ENCODE measurements at places on chromosomes 16 and 17.

DNA sequence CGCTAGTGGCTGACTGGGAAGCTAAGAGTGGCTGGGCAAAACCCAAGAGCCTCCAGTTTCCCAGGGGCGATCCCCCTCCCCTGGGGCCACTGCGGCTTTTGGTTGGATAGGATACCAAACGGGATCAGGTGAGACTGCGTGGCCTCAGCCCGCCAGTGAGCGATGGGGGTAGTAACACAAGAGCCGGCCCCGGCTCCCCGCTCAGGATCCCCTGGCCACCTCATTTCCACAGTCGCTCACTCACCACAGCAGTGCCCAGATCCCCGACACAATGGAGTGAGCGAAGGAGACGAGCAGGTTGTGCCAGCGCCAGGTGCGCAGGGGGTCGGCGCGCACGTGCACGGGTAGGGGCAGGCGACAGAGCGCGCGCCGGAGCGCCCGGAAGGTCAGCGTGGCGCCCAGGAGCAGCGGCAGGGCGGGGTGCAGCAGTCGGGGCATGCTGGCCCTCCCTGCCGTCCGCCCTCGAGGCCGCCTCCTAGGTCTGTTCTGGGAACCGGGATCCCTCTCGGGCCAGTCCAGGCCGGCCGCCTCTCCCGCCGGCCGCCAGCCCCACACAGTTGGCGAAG, 290 bp downstream of the TLCD1 start:
- peak; percentile 90 for DNase-seq

DNA sequence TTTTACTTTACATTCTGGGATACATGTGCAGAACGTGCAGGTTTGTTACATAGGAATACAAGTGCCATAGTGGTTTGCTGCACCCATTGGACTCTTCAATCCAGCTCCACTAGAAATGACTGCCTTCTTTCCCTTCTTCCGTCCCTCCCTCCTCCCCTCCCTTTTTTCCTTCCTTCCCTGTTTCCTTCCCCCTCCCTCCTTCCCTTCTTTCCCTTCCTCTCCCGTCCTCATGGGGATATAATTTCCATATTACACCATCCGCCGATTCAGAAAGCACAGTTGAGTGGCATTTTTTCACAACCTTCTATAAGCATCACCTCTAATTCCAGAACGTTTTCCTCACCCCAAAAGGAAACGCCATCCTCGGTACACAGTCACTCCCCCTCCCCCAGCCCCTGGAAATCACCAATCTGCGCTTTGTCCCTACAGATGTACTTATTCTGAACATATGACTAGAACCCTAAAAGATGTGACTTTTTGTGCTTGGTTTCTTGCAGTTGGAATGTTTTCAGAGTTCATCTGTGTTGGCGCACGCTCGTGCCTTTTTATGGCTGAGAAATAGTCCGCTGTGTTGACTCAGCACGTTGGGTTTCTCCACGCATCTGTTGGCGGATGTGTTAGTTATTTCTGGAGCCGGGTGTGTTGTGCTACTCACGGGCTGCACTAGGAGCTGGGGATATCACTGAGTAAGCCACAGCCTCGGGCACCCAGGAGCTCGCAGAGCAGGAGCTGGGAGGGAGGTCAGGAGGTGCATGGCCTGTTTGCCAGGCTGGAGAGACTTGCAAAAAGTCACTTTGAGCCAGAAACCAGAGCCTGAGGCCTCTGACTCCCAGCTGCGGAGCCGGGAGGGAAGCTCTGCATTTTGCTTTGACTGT, 336.4 kb downstream of the SEC14L1 start:
- DNase-seq: peak; percentile 95

GRCh38 chr17:13365331-13365730, 236.4 kb downstream of the HS3ST3A1 start:
- no peak for DNase-seq

DNA sequence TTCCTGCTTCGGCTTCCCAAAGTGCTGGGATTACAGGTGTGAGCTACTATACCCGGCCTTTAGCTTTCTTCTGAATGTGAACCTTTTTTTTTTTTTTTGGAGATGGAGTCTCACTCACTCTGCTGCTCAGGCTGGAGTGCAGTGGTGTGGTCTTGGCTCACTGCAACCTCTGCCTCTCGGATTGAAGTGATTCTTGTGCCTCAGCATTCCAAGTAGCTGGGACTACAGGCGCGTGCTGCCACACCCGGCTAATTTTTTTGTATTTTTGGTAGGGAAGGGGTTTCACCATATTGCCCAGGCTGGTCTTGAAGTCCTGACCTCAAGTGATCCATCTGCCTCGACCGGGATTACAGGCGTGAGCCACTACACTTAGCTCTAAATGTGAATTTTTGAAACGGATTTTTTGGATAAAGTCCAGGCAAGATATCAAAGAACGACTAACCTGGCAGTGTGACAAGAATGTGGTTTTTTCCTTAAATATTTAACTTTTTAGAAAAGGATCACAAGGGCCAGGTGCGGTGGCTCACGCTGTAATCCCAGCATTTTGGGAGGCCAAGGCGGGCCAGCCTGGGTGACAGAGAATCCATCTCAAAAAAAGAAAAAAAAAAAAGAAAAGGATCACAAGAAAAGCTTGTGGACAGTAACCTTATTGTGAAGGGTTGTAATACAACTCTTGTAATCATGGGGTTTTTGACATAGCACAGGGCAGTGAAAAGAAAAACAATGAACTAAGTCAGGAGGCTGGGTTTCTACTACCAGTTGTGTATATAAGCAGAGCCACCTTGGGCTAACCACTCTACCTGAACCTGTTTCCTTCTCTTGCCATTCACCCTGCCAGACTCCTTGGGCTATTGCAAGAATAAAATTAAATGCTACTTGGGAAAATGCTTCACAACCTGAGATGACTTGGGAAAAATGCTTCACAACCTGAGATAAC, 6.2 kb downstream of the BRCA1 start:
- DNase-seq: no peak

DNA sequence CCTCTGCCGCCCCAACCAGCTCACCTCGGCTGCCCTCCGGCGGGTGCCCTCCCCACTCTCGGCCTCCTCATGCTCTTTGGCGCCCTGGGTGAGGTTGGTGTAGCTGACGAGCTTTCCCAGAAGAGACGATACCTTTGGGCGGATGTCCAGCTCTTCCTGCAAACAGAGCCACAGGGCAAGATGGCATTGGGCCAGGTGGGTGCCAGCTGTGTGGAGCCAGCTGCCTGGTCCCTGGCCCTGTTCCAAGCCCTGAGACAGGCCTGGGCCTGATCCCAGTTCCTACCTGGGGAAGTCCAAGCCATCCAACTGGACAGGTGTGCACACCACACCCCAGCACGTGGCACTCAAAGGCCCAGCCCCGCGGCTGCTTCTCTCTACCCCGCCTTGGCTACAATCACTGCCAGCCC, 6.9 kb downstream of the SLC12A4 start:
- DNase-seq: peak; percentile 100

DNA sequence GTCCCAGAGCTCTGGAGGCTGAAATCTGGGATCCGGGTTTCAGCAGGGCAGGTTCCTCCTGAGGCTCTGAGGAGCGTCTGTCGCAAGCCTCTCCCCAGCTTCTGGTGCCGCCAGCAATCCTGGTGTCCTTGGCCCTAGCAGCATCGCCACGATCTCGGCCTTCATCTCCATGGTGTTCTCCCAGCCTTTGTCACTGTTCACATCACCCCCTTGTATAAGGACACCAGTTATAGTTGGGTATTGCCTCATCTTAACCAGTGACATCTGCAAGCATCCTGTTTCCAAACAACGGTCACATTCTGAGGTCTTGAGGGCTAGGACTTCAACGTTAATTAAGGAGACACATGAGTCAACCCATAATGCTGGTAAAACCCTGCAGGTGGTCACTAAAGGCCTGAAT, 2.8 kb upstream of the PPP1R27 start:
- no peak for DNase-seq

GRCh38 chr16:89505204-89506112, 2.7 kb upstream of the SPG7 start:
- peak; percentile 87 for DNase-seq

DNA sequence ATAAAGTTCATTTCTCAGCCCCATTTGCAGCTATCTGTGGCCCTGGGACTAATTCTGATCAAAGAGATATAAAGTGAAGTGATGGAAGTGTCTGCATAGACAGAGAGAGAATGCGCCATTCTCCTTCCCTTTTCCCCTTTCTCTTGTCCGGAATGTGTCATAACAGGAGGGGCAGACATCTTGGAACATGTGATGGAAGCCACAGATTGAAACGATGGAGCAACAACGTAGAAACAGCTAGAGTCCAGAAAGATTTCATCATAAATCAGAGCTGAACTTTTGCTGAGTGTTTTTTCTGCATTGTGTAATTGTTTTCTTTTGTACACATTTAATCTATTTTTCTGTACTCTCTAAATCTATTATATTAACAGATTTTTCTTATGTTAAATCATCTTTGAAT, 11.3 kb downstream of the ASGR1 start:
- no peak for DNase-seq

GRCh38 chr17:37824534-37825485, 80.0 kb upstream of the HNF1B start:
- DNase-seq: peak; percentile 76

DNA sequence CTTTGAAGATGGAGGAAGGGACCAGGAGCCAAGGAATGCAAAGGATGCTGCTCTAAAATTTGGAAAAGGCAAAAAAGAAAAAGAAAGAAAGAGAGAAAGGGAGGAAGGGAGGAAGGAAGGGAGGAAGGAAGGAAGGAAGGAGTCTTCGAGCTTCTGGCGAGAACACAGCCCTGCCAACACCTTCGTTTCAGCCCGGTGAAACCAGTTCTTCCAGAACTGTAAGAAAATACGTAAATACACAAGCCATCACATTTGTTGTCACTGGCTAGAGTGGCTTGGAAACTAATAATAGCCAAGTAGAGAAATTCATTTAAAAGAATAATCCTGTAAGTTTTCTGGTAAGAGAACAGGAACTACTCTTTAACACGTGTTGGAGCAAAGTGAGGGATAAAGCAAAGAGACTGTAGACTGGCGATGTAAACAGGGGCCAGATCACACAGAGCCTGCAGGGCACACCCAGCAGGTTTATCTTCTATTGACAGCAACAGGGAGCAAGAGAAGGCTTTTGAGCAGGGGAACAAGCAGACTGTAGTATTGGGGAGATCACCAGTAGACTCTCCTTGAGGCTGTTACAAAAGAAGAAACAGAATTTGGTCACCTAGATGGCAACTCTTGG, 188.7 kb upstream of the MPHOSPH6 start:
- no peak for DNase-seq

- no peak for DNase-seq
Measured at GRCh38 chr16:38941-39892, 14.2 kb downstream of the POLR3K start.

DNA sequence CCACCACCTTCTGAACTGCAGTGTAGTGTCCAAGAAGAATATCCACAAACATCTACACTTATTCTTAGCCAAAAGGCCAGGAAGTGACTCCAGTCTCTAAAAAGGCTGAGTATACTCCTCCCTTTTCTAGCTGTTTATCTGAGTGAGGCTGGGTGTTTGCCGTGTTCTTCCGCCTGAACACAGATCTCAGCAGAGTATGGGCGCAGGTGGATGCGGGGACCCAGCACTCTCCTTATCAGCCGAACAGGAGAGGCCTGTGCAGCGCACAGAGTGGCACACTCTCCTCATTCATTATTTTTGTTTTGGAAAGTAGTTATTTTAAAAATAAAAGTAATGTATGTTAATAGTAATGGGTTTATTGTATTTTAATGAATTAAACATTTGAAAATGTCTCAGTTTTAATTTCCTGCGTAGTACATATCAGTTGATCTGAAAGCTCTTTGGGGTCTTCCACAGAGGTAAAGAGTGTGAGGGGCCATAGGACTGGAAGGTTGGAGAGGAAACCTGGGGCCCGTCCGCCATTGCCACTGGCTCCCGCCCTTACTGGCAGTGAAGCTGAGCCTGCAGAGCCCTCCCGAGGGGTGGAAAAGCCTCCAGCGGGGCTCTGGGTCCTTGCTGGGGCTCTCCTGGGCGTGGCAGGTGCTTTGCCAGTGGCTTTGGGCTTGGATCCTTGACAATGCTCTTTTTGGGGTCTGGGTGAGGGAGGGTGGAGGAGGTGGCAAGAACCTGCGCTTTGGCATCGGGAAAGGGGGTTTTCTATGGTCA, 53.8 kb downstream of the PDPK1 start:
- DNase-seq: peak; percentile 29
